ENCODE measurements at places on chromosomes 12 and 14.

DNA sequence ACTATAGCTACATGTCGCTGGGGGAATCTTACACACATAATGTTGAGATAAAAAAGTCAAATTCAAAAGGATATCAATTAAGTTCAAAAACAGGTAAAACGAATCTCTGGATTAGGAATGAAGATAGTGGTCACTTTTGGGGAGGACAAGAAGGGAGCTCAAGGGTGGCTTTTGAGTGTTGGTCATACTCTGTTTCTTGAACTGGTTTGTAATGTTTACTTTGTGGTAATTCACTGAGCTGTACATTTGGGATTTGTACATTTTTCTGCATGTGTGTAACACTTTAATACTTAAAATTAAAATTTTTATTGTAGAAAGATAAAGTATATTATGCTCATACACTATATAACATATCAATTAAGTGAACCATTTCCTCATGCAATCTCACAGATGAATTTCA, 26.6 kb downstream of the KLHL28 start:
- H3K4me1 ChIP-seq = peaks cover 39% of the 10 kb centered on the region
- DNase-seq = no peak
- peaks cover 76% of the 10 kb centered on the region for H3K36me3 ChIP-seq
- H3K27me3 ChIP-seq = no peaks in the 10 kb centered on the region
- no peak overlapping the region for H3K4me3 ChIP-seq
- no peak overlapping the region for H3K27ac ChIP-seq

GRCh38 chr12:2282318-2282717, 229.5 kb downstream of the CACNA1C start:
- H3K4me1 ChIP-seq = peaks cover 6% of the 10 kb centered on the region
- no peaks in the 10 kb centered on the region for H3K36me3 ChIP-seq
- H3K27ac ChIP-seq = no peak overlapping the region

DNA sequence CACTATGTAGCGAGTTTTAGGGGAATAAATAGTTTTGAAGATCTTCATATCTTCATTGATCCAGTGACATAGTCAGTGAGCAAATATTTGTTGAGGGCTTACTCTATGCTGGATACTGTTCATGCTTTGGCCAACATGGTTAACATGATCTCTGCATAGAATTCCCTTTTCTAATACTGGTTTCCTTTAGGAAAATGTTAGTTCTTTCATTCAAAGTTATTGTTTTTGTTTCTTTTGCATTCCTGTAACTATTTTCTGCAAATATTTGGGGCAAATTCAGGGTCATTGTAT, 226.5 kb downstream of the C12orf50 start:
- H3K4me3 ChIP-seq = no peak overlapping the region

- no peaks in the 10 kb centered on the region for H3K4me1 ChIP-seq
- no peak overlapping the region for H3K4me3 ChIP-seq
- H3K27ac ChIP-seq = no peak overlapping the region
- no peak for DNase-seq
- H3K27me3 ChIP-seq = no peaks in the 10 kb centered on the region
- H3K36me3 ChIP-seq = no peaks in the 10 kb centered on the region
Measured at GRCh38 chr12:61915420-61915819, 344.8 kb upstream of the USP15 start.

- peaks cover 47% of the 10 kb centered on the region for H3K4me1 ChIP-seq
- H3K36me3 ChIP-seq = no peaks in the 10 kb centered on the region
- H3K27ac ChIP-seq = no peak overlapping the region
- no peaks in the 10 kb centered on the region for H3K27me3 ChIP-seq
- no peak overlapping the region for H3K4me3 ChIP-seq
- DNase-seq = no peak
Measured at GRCh38 chr14:68403191-68404145, 389.4 kb downstream of the ZFP36L1 start.

Data from activated T-cell treated with anti-CD3 and anti-CD28 coated beads, Interleukin-2, amount 50 U/mL, for 24 hours (primary cell).